ENCODE measurements at places on chromosomes 1 and 21.

GRCh38 chr1:115160728-115161127 is 71.4 kb upstream of the TSPAN2 start:
- DNase-seq: no peak

- no peak for DNase-seq
Measured at GRCh38 chr1:156279837-156280236, 2.8 kb downstream of the SMG5 start.

GRCh38 chr1:97433094-97433823 is 487.6 kb downstream of the DPYD start:
- DNase-seq: no peak

DNA sequence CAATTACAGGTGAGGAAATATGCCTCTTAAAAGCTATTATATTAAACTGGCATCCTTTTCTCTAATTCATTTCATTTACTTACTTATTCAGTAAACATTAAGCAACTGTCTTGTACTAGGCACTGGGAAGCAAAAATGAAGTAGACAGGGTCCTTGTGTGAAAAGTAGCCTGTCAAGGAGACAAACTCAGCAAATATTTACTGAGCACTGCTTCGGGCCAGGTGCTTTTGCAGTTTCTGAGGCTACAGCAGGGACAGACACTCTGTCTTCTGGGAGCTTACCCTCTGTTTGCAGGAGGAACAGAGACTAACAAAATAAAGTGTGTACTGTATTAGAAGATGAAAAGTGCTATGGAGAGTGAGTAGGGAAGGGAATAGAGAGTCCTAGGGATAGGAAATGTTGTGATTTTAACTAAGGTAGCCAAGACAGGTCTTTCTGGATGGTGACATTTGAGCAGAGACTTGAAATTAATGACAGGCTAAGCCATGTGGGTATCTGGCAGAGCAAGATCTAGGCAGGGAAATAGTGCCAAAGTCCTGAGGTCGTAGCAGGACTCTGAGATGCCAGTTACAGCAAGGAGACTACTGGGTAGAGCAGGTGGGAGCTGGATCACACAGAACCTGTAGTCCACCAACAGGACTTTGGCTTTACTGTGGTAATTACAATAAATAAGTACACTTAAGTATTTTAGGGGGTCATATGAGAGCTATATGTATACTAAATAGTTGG is 133.0 kb downstream of the ITSN1 start:
- no peak for DNase-seq

DNA sequence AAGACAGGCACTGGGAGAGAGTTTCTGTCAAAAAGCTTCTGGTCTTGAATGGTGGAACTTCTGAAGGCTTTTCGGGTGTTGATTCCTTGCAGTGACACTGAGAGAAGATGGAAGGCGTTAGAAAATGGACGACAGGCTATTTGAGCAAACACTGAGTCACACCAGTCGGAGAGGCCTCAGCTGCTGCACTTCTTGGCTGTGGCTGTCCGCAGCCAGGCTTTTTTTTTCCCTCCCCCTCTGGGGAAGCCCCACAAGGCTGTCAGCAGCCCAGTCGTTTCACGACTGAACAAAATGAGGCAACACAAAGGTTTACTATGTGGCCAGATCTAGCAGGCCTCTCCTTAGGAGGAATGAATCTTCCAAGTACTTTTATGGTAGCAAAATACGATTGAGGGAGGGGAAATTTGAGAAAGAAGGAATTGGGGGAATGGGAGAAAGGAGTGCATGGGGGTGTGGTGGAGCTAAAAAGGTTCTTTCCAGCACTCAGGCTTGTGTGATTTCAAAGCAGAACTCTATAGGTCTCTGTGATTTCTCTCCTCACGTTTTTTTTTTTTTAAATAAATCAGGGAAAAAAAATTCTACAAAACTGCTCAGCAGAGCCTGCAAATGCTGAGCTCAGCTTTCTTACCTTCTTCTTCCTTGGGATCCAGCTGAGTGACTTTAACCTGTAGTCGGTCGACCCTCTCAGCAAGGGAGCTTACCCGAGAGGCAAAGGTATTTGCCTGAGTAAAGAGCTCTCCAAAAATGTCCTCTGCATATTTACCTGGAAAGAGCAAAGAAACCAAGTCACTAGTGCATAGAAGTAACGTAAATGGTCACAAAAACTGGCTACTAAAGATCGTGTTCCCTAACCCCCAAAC is 26.1 kb downstream of the GPR3 start:
- no peak for DNase-seq

Measured in NCI-H1092 treated with DMSO at 0.1 percent for 48 hours (cell line).